Activated naive CD8-positive, alpha-beta T cell treated with anti-CD3 and anti-CD28 coated beads, Interleukin-2, amount 50 U/mL, for 16 hours (primary cell): ENCODE measurements at places on chromosomes 16 and 17.

GRCh38 chr17:59067756-59068155 is 38.9 kb downstream of the TRIM37 start:
- DNase-seq: no peak

- DNase-seq: no peak
These were observed 382.2 kb upstream of the CDH5 start for GRCh38 chr16:65984296-65984695.

DNA sequence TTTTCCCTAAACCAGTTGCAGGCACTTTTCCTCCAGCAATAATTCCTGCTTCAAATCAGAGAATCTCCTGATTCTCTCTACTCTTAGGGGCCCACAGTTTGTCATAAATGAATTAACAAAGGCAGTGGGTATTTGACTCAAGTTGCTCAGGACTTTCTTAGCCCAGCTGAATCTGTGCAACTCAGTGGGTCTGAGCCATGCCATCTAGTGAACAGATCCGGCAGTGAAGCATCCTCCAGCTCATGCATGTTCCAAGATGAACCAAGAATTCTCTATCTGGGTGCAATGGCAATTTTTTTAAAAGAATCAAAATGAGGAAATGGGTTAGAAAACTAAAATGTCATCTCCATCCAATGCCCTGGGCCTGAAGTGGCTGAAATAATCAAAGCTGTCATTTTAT is 575.2 kb upstream of the CDH11 start:
- no peak for DNase-seq

DNA sequence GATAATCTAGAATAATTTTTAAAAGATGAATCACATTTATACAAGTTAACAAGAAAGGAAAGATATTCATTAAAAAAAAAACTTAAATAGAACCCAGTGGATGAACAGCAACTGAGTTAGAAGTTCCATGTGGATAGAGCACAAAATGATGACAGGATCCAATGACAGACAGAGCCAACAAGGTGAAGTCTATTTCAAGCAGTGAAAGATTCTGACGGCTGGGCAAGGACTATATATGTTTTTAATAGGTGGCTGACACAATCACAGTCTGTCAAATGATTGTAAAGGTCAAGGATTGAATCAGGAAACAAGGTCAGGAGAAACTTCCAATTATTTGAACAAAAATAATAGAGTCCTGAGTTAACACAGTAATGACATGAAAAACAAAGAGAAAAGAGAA is 1460.0 kb upstream of the CDH8 start:
- DNase-seq: no peak

GRCh38 chr16:17032332-17032731 is 438.4 kb downstream of the XYLT1 start:
- no peak for DNase-seq

- no peak for DNase-seq
These were observed 63.4 kb upstream of the ZNF750 start for GRCh38 chr17:82902972-82903874.

GRCh38 chr17:32586666-32587065 is 99.9 kb downstream of the CDK5R1 start:
- no peak for DNase-seq

- no peak for DNase-seq
These were observed 78.8 kb downstream of the CES1 start for GRCh38 chr16:55754056-55754455.

GRCh38 chr16:46739934-46740333 is 8.2 kb downstream of the MYLK3 start:
- no peak for DNase-seq

- DNase-seq: no peak
These were observed 55.3 kb upstream of the MTSS2 start for GRCh38 chr16:70740914-70741782.

GRCh38 chr16:3467182-3467581 is 23.7 kb downstream of the NAA60 start:
- DNase-seq: no peak

DNA sequence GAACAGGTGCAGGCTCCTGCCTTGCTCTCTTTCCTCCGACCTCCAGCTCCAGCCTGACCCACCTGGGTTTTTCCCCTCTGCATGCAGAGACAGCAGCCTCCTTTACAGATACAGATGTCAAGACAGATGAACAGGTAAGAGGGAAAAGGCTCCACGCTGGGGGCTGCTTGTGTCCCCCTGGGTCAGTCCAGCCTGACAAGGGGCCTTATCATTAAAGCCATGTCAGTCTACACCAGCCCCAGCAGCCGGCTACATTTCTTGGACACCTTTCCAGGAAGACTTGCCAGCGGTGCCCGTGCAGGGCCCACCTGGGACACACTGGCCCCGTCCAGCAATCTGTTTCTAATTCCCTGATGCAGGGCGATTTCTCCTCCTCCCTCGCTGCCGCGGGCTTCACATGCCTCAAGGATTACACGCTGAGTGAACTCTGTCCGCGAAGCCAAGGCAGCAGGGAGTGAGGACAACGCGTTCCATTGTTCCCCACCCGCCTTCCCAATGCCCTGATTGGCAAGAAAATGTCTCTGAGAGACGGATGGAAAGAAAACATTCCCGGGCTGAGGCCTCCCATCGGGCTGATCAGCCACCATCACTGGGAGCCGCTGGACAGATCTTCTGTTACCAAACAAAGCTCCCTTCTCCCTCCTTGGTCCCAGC is 184.7 kb downstream of the C16orf95 start:
- no peak for DNase-seq

GRCh38 chr16:15714393-15715172 is 64.5 kb downstream of the NDE1 start:
- no peak for DNase-seq

- no peak for DNase-seq
These were observed 6.8 kb upstream of the NSMCE1 start for GRCh38 chr16:27275394-27275793.
